ENCODE measurements at places on chromosomes 5 and 9.

DNA sequence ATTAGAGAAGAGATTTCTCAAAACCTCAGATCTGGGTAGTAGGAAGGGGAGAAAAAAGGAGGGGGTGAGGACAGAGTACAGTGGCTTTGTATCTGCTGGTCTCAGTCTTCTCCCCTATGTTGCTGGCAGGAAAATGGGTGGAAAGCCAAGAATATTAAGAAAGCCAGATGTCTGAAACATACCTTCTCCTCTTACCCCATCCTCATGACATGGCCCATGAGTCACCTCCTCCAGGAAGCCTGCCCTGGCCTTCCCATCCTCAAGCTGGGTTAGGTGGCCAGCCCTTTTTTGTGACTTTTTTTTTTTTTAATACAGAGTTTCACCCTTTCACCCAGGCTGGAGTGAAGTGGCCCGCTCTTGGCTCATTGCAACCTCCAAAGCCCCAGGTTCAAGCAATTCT is 61.8 kb downstream of the ABCA1 start:
- DNase-seq, result no peak

DNA sequence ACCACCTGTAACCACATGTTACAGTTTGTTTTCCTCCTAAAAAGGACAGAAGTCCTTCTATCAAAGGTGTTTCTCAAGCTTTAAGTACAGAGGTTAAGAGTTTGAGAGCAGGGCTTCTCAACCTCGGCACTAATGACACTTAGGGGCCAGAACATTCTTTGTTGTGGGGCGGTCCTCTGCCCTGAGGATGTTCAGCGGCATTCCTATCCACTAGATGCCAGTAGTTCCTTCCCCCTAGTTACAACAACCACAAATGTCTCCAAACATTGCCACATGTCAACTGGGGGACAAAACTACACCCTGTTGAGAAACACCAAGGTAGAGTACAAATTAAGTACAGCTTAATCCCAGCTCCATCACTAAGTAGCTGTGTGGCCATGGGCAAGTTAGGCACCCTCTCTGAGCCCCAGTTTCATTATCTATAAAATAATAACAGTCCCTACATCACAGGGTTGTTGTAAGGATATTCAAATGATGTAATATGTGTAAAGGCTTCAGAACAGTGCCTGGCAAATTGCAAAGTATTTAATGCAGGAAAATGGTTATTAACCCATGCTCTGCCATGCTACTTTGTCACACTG is 44.6 kb downstream of the PIP5K1B start:
- no peak for DNase-seq

GRCh38 chr9:109992293-109992692 is 212.3 kb downstream of the PALM2AKAP2 start:
- no peak for DNase-seq

- DNase-seq, result no peak
These were observed 25.3 kb upstream of the ANXA2R start for GRCh38 chr5:43065387-43065947.

DNA sequence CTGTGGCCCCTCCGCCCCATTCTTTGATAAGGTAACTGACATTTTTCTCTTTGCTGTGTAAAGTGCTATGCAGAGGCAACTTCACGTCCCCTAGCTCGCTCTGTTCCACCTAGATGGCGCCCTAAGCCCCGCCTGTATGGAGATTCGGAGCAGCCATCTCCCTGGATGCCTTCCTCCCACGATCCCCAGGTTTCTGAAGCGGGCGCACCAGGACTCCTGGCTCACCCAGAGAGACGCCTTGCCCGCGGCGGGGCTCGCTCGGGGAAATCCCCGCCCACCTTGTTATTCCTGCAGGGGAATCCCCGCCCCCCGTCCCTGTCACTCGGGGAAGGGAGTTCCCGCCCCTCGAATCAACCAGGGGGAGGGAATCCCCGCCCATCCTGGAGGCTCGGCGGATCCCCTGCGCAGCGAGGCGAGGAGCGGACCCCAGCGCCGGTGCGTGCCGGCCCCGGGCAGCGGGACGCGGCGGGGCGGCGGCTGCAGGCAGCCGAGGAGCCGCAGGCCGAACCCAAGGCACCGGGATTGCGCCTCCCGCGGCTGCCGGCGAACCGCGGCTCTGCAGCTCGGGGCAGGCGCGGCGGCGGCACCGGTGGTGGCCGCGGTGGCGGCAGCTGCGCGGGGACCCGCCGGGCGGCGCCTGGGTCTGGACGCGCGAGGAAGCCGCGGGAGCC is at the start of gene PDZD2:
TSS of gene PDZD2 (plus strand) at position 384 of the 671 bp plus-strand sequence.
- peak; percentile 66 for DNase-seq

DNA sequence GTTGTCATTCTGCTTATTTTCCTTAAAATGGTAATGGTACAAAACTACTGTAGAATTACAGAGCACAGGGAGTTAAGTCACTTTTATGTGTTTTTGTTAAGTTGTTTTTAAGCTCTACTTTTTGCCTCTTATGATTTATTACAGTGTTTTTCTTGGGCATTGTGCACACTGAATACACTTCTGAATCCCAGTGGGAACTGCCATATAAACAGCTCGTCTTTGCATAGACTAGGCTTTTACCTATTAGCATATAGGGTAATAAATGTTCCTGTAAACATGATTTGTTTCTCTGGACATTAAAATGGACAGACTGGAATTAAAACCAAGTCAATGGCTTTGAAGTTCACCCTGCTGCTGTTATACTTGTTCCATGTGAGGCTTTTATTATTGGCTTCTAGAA is 12.2 kb downstream of the KLF9 start:
- DNase-seq, result no peak

DNA sequence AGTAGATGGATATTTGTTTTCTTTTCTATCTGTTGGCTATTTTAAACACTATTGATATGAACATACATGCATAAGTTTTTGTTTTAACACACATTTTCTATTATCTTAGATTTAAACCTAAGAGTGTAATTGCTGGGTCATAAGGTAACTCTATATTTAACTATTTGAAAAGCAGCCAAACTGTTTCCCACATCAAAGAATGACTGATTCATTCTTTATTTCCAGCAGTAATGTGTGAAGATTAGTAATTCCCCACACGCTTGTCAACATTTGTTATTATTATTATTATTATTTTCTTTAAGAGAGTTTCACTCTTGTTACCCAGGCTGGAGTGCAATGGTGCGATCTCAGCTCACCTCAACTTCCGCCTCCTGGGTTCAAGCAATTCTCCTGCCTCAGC is 1495.8 kb downstream of the EFNA5 start:
- no peak for DNase-seq

DNA sequence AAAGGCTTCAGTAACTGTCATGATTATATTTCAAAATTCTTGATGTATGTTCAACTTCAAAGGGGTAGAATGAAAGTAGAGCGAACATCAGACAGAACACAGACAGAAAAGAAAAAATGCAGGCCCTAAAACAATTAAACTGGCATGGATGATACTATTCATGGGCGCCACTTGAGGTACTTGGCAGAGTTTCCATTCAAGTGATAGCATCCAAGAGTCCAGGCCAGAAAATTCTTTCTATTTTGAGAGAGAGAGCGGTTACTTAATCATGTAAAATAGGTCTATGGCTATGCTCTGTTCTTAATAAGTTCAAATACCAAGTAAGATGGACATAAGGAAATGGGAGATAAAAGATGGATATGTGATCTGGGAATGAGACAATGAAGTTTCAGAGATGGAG is 21.4 kb upstream of the PRR16 start:
- no peak for DNase-seq

- no peak for DNase-seq
These were observed 96.4 kb upstream of the SPRY4 start for GRCh38 chr5:142421228-142421617.

DNA sequence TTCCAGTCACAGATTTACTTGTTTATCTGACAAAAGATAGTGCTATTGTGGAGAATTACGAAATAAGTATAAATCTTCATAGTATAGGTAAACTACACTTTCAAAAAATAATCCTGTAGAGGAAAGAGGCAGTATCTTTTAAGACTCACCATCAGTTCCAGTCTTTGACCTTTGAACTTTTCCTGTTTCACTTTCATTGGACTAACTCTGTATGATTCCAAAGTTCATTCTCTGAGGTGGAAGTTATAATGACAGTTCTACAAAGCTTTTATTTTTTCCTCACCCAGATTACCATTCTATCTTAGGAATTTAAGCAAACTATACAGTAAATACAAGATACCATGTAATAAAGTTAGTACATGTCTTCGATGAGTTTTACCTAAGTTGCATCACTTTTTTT is 901.3 kb upstream of the SEMA6A start:
- no peak for DNase-seq

DNA sequence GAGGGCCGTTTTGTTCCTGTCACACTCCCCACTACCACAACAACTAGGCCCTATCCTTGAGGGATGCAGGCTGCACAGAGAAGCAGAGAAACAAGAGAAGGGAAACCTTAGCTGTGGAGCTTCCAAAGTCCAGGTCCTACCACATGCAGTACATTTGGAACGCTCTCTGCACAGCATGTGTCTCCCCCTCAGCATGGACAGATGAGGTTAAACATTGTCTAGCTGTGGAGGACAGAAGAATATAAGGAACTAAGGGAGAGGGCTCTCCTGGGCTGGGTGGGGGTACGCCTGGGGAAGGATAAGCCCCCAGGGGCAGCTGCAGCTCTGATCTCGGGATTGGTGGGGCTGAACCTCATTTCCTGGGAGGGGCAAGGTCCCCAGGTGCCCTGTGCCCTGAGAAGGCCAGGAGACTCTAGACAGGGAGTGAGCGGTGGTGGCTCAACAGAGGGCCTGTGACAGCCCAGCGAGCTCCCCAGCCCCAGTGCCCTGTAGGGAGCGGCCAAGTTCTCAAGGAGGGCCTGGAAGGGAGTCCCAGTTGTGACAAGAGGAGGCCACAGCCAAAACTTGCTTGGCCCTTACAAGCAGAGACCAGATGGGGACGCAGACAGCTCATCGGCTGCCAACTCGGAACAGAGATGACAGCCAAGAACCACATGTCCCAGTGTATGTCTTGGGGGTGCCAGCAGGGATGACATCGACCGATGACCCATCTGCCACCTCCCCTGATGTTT is 30.1 kb downstream of the TSPAN17 start:
- DNase-seq, result no peak

GRCh38 chr9:76691517-76692313 is 72.5 kb upstream of the PCA3 start:
- DNase-seq, result no peak
